ENCODE measurements at places on chromosomes 1 and 21.

GRCh38 chr1:9374748-9375341, 82.2 kb downstream of the SPSB1 start:
- DNase-seq = no peak

- no peak for DNase-seq
These were observed 8.9 kb downstream of the KRTAP10-1 start for GRCh38 chr21:44530903-44531605.

DNA sequence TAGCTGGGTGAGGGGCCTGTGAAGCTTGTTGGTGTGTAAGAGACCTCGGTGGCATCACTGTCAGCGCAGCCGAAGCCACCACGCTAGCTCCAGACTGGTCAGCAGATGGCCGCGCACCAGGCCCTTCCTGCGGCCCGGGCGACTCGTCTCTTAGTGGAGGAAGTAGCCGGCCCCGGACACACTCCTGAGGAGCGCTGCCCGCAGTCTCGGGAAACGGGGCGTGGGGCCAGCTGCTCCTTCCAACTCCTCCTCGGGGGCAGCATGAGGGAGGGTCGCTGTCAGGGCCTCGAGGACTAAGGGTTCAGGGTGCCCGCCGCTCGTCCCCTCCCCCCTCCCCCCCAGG, 20.4 kb downstream of the H3-3A start:
- DNase-seq = peak; percentile 59

- no peak for DNase-seq
These were observed 240.6 kb downstream of the BRINP2 start for GRCh38 chr1:177411381-177411780.

DNA sequence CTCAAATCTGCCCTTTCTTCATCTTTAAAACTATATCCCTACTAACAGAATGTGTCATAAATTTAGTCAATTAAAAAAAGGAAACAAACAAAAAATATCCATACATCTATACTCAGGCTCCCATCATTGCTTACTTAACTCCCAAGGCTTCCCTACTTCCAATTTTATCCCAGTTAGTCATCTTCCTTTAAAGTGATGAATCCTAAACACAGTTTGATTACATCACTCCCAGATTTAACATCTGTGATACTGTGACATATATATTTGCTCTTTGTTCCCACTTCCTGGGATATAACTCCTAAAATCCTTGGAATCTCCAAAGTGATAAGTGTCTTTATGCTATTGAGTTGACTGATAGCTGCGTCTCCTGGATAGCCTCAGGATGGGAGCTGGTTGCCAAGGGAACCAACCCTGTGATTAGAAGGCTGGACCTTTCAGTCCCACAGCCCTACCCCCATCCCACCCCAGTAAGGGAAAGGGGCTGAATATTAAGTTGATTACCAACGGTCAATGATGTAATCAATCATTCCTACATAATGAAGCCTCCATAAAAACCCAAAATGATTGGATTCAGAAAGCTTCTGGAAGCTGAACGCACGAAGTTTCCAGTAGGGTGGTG, 21.6 kb downstream of the GLMN start:
- peak; percentile 21 for DNase-seq

- peak; percentile 94 for DNase-seq
These were observed 104.8 kb downstream of the ETS2 start for GRCh38 chr21:38910390-38911067.
